ENCODE measurements at places on chromosomes 5 and 9.

DNA sequence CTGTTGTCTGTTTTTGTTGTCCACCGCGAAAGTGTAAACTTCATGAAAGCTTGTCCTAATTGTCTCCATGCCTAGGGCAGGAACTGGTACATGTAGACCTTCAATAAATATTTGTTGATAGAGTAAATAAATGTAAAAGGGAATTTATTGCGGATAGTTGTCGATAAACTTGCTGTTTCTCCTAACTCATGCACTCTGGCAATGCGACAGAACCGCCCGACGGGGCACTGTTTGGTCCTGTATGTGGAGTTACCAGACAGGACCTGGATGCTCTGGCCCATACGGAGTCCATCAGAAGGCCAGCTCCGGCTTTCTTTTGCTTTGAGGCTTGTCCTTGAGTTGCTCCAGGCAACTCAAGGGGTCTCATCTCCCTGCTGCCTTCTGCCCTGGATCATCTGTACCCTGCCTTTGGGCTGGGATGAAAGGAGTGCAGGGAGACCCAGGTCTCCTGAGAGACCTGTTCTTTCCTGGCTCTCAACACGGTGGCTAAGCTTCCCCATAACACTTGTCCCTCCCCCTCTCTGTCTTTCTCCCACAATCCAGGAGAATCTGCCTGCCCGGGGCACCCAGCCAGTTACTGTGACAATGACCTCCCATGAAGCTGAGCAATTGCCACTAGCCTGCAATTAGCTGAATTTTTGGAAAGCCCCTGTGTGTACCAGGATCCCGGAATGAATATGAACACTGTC is 149.5 kb upstream of the PTCH1 start:
- DNase-seq: no peak

- no peak for DNase-seq
Observed at GRCh38 chr9:21095561-21095960, 17.8 kb upstream of the IFNB1 start.

DNA sequence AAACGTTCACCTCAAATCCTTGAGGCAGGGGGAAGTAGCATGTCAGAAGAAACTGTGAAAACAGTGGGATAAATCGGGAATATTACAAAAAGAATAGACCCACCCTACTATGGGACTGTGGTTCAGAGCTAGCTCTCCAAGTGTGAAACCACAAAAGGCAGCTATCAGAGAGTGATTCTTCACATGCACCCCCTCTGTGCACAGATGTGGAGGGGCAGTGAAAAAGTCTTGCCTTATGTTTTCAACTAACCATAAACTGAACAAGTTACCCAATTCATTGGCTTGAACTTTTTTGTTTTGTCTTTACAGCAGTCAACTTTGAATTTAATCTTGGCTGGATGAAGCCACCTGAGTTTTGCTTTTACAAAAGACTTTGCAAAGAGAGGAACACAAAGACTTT is 98.8 kb upstream of the NR4A3 start:
- no peak for DNase-seq

DNA sequence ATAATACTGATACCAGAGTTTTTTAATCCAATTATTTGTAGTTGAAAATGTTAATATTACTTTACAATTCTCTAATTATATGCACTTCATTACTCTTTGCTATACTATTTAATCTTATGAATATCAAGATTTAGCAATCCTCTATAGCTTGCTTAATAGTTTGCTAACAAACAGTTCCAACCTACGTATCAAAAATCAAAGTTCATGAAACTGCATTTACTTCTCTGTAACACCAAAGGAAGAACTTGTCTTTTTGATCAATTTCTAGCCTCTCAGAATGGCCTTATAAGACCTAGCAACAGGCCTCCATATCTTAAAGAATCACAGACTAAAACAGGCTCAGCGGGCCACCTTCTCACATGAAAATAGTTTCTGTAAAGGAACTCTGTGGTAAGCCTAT is 68.9 kb downstream of the ADAMTS6 start:
- no peak for DNase-seq

DNA sequence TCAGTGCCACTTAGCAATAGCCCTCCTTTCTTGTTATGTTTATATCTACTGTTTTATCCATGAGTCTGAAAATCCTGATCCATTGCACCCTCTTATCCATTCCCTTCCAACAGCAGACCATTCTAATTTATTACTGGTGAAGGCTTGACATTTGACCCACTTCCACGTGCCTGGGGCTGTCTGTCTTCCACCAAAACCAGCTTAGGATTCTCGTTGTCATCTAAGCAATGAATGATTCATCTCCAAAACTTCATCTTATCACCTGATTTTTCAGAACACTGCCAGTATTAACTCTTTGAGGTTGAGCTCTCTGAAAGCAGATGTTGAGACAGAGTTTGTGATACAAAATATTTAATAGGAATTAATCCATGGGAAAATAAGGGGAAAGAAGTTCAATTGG is 277.8 kb upstream of the FBXL7 start:
- no peak for DNase-seq

DNA sequence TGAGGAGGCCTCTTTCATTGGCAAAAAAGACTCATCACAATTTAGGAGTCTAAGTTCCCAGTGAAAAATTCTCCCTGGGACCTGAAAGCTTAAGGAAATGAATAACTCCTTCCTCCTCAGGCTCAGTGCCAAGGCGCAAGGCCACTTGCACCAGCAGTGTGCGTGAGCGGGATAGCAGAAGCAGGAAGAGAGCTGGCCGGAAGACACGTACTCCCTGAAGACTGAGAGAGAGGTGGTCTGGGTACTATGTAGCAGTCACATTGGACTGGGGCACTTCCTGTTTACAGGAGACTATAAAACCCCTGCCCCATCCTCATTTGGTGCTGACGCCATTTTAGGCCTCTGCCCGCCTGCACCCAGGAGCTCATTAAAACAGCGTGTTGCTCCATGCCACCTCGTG is 66.3 kb upstream of the IL33 start:
- no peak for DNase-seq

DNA sequence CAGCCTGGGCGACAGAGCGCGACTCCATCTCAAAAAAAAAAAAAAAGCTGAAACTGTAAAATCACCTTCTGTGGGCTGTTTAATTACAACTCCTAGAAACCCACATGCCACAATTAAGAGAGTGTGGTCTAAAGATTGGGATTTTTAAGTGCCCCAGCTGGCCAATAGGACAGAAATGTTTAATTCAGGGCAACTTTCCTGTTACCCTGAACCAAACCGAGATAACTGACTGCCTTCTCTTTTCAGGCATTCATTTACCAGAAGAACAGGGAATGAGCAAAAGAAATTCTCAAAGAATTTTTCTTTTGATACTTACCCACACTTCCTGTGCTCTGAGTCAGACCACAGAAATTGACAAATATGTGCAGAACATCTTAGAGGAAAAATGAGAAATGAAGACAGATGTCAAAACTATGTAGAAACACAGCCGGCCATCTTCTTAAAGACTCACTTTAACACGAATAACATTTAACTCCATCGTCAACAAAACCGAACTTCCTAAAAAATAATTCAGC is 221.3 kb upstream of the DAPK1 start:
- DNase-seq: no peak

Measured in thymus (tissue), 14 donors.